ENCODE measurements at places on chromosomes 7 and 10.

DNA sequence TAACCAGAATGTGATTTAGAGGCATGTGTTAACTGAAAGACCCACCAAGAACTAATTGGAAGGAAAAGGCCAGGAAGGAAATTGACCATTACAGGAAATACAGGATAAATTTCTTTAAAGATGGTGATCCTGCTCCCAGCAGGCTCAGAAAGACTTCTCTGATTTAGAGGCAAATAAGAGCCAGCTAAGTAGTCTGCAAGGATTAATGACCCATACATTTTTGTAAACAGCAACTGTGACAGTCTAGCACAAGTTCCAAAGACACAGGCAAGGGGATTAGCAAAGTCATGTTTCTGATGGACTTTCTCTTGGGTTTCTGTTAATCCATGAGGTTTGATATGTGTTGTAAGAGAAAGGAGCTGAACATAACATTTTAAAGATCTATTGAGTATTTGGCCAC lies 425.0 kb downstream of the HTR7 start:
- DNase-seq, result no peak

DNA sequence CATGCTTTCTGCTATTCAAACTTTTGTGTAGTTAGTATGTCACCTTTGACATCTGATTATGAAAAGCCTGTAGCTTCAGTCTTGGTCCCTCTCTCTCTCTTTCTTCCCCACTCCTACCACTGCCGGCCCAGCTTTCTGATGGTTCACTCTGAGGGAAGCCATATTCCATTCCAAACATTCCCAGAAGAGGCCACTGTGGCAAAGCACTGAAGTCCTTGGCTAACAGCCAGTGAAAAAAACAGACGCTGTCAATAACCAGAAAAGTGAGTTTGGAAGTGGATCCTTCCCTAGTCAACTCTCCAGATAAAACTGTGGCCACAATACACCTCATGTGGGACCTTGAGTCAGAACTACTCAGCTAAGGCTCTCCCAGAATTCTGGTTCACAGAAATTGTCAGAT lies 950.7 kb upstream of the PHF14 start:
- DNase-seq, result no peak

DNA sequence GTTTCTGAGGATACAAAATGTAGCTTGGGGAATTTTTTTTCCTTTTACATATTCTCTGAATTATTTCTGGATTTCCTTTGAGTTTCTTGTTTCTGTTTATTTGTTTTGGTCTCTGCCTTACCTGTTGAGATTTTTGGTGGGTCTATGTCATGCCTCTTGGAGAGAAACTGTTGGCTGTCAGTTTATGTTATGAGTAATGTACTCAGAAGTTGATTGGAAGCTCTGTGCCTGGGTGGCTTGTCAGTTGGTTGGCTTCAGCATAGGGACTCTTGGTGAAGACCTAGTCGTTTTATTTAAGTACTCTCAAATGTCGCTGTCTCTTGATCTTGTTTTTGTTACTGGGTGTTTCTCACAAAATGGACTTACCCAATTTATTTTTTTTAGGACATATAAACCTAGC lies 132.4 kb downstream of the CDK14 start:
- DNase-seq, result no peak

DNA sequence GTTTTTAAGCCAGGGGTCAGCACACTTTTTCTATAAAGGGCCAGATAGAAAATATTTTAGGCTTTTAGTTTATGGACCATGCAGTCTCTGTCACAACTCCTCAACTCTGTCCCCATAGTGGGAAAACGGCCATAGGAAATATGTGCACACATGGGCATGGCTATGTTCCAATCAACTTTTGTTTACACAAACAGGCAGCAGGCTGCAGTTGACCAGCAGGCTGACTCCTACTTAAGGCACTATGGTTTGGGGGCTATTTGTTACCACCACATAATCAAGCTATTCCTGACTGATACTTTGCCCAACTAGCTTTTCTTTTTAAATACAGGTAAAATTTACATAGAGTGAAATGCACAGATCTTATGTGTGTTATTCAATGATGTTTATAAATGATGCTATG lies 362.4 kb downstream of the LRMDA start:
- no peak for DNase-seq

GRCh38 chr10:80158126-80158525 lies 25.6 kb downstream of the PLAC9 start:
- no peak for DNase-seq

DNA sequence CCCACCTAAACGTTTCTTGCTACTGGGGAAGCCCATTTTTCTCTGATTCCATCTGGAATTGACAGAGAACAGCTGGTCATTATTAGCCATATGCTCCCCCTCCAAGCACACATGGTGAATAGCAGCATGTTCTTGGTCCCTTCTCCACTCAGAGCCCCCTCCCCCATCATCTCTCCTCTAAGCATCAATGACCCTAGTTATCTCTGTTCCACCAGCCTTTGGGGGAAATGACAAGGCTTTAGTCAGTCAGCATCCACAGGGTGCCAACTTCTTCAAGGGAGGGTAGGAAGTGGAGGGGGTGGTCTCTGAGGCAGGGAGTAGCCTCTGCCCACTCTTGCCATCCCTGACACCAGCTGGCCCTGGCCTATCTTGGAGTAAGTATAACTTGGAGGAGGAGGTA lies 163.1 kb downstream of the UBE2H start:
- no peak for DNase-seq

GRCh38 chr7:85184599-85185423 lies 2.0 kb downstream of the SEMA3D start:
- DNase-seq, result no peak

- DNase-seq, result no peak
Observed at GRCh38 chr10:21398563-21399231, 126.8 kb downstream of the SKIDA1 start.

- no peak for DNase-seq
Observed at GRCh38 chr7:42338916-42339540, 102.0 kb upstream of the GLI3 start.

- DNase-seq, result no peak
Observed at GRCh38 chr7:77903597-77903996, 105.0 kb downstream of the PHTF2 start.

DNA sequence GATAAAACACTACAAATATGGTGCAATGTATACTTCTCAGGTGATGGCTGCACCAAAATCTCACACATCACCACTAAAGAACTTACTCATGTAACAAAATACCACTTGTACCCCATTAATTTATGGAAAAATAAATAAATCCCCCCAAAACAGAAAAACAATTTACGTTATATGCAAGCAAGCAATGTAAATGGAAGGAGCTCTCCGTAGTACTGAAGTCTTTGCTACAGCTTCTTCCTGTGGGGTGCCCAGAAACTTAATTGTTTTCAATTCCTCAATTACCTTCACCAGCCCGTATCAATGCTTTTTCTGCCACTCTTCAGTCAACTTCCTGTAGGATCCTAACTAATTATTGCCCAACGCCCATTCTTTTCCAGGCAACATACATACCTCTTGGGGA lies 138.1 kb downstream of the RELN start:
- no peak for DNase-seq

DNA sequence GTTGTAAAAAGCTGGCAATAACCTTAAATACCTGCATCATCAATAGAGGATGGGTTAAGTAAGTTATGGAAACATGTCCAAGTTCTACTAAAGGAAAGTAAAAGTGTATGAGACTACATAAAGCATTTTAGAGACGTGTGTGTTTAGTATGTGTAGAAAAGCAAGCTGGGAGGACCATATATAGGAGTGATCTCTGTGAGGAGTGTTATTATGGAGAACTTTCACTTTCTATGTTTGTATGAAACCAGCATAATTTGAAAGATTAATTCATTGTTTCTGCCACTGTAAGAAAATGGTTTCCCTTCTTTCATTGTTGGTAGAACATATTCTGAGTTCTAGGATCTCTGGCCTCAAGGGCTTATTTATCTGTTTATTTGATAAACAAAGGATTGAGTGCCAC lies 19.2 kb upstream of the PDLIM1 start:
- no peak for DNase-seq

GRCh38 chr7:140594131-140594691 lies 46.4 kb downstream of the DENND2A start:
- DNase-seq, result no peak

- no peak for DNase-seq
Observed at GRCh38 chr7:85000735-85001350, 186.0 kb downstream of the SEMA3D start.

GRCh38 chr10:30070001-30070685 lies 10.8 kb upstream of the JCAD start:
- DNase-seq, result no peak

DNA sequence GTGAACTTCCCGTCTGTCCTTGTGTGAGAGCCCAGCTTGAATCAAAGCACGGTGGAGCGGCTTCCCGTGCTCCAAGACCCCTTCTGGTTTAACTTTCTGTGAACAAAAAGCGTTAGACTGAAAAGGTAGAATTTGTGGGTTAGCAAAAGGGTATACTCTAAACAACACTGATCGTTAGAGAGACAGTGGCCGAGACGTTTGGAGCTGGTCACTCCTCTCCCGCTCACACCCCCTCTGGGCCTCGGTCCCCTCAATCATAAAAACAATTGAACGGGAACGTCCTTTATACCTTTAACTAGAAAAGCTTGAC lies 502 bp downstream of the PRKRIP1 start:
- DNase-seq, result no peak
